ENCODE measurements at places on chromosomes 4 and X.

GRCh38 chr4:1490011-1490653 is 83.9 kb upstream of the NKX1-1 start:
- no peak for DNase-seq

DNA sequence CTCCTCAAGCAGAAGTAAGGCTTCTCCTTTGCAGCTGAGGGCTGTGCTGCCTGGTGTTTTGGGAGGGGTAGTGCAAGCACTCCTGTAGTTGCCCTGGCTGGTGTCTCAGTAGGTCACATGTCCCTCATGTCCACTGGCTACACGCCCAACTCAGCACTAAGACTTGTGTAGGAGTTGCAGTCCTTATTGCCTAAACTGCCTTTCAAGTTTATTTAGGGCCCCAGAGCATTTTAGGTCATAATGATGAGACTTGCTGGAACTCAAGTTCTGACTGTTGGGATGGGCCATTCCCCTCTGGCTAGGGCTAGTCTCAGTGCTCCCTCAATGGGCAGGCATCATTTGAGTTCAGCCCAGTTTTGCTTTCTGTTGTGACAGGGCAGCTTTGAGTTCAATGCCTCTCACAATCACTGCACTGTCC is 44.1 kb downstream of the PPM1K start:
- DNase-seq = peak; percentile 17

DNA sequence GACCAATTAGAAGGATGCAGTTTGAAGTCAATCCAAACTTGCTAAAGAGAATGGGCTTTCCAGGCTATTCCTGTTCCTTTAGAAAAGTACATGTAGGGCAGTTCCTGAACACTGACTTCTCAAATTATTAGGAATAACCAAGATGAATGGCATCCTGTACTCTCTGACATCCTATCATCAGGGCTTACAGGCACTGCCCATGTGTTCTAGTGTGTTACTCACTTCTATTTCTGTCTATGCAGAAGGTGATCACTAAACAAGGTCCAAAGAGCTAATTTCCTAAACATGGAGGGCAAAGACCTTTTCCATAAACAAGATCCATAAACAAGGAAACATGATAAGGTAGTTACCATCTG is 53.6 kb downstream of the AWAT2 start:
- DNase-seq = no peak

DNA sequence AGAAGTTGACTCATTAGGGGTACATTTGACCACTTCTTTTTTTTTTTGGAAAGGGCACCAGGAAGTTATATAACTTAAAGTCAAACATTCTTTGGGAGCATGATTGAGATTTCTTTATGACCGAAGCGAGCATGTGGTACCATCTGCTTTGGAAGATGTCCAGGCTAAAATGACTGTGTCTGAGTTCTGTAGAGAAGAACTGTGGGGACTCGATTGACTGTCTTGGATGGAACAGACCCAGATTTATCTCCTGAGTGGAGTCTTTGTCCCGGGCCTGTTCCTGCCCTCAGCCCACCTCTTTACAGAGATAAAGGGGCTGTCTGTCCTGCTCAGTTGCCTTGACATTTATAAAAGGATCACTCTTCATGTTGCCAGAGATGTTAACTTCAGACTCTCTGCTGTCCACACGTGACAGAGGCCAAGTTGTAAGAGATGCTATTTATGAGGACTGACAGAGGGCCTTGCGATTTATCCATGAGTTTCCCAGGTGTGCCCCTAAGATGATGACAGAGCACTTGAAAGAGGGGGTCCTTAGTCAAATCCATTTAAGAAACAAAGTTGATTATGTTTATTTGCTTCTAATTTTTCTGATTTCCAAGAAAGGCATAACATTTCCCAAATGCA is 16.8 kb downstream of the SMIM20 start:
- DNase-seq = no peak

DNA sequence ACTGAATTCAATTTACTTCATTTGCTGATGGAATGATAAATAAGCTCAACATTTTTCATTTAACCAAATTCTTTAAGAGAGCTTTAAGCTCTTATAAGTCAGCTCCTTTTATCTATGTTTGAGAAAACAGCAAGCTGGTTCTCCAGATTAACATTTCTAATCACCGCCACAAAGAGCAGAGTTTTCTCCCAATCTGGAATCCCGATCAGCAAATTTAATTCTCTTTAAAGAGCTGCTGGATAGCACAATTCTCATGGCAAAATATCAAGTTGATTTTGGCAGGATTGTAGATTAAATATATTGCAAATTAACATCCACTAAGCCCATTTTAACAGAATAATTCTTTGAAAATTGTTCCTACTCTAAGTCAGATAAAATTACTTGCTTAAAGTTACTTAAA is 48.8 kb downstream of the RPS6KA3 start:
- DNase-seq = no peak

DNA sequence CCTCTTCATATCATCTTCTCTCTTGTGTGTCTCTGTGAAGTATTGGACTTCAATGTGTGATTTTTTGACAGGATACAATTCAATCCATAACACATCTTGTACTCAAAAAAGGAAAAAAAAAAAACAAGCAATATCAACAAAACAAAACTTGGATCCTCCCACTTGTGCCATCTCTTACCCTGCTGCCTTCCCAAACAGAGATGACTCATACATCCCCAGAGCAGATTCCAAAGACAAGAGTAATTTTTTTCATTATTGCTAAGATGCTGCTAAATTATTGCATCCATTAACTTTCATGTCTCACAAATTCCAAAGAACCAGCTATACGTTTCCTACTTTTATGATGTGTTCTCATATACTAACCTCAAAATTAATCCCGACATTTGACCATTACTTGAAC is 479.2 kb downstream of the GBA3 start:
- no peak for DNase-seq

- peak; percentile 18 for DNase-seq
Observed at GRCh38 chr4:16157609-16158503, 68.4 kb downstream of the TAPT1 start.

- DNase-seq = peak; percentile 80
Observed at GRCh38 chrX:119410027-119410819, 11.1 kb downstream of the SLC25A43 start.

- no peak for DNase-seq
Observed at GRCh38 chr4:6123541-6123940, 76.8 kb downstream of the JAKMIP1 start.

DNA sequence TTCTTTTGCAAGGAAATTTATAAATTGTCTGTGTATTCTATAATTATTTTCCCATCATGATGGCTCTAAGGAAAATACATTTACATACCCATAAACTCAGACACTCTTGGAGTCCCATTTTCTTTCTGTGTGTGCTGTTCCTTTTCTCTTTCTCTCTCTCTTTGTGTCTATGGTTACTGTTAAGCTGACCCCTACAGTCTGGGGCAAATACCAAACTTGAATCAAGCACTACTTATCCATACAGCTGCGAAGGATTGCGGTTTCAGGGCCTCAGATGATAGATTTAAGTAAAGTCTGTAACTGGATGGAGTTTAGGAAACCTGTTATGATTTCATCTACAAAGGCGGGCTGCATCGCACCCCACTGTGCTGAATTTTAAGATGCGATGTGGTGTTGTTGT is 150.2 kb downstream of the SHROOM3 start:
- DNase-seq = peak; percentile 42

GRCh38 chrX:79117078-79117477 is 27.4 kb upstream of the GPR174 start:
- DNase-seq = no peak

DNA sequence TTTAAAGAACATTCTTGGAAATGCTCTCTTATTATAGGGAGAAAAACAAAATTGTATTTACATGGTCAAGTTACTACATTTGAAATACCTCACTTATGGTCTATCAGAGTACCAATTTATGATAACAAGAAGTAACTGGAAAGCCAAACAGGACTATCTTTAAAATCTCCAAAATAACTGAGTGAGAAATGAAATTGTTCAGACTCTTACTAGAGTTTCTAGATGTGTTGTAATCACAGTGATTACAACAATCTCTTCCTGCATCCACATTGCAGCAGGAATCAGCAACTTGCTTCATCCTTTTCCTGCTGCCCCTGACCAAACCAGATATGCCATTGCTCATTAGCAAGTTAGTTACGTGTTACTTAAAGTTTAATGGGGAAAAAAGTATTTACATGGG is 245.2 kb upstream of the SMIM31 start:
- no peak for DNase-seq

- peak; percentile 45 for DNase-seq
Observed at GRCh38 chr4:51870441-51871188, 27.7 kb downstream of the DCUN1D4 start.

DNA sequence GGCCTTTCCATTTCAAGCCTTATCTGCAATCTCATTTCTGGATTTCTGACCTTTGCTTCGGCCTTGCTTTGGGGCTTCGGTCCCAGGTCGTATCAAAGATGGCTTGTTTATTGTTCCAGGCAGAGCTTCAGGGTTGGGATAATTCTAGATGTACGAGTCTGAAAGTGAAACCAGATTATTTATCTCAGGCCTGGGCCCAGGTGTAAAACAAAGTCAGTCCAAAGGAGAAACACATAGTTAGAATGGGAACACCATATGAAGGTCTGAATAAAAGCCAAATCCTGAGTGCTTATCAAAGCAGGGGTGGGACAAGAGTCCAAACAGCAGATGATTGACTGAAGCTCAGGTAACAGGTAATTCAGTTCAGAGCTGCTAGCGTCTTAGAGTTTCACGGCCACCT is 17.1 kb downstream of the PRIMPOL start:
- DNase-seq = no peak

DNA sequence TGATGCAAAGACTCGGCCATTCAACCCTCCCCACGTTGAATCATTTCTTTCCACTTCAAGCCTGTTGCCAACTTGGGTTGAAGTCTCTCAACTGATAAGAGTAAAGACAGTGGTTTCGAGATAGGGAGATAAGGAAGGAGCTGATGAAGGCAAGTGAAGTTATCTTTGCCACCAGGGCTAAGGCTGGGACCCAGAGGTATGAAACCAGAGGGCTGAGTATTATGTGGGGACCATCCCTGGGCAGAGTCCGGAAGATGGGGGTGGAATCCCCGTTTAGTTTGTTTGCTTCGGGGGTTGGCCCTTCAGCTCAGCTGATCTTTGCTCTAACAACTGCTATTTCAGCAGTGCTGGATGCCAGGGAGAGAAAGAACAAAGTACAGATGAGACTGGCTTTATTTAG is 2.3 kb upstream of the XPNPEP2 start:
- no peak for DNase-seq

- DNase-seq = peak; percentile 20
Observed at GRCh38 chr4:19514276-19515070, 737.2 kb upstream of the SLIT2 start.

GRCh38 chrX:2748171-2748814 is 3.5 kb upstream of the XG start:
- no peak for DNase-seq

DNA sequence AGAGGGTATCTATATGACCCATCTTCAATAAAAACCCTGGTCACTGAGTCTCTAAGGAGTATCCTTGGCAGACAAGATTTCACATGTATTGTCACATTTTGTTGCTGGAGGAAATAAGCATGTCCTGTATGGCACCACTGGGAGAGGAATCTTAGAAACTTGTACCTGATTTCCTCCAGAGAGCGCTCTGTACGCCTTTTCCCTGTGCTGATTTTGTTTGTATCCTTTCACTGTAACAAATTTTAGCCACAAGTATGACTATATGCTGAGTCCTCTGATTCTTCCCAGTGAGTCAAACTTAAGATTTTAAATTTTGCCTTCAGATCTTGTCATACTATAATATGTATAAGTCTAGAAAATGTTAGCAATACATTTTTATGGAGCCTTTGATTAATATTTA is 102.8 kb downstream of the ITIH6 start:
- DNase-seq = peak; percentile 41

GRCh38 chr4:101693842-101694398 is 96.6 kb upstream of the BANK1 start:
- DNase-seq = no peak

GRCh38 chr4:168506014-168506413 is 9.2 kb downstream of the PALLD start:
- DNase-seq = no peak

DNA sequence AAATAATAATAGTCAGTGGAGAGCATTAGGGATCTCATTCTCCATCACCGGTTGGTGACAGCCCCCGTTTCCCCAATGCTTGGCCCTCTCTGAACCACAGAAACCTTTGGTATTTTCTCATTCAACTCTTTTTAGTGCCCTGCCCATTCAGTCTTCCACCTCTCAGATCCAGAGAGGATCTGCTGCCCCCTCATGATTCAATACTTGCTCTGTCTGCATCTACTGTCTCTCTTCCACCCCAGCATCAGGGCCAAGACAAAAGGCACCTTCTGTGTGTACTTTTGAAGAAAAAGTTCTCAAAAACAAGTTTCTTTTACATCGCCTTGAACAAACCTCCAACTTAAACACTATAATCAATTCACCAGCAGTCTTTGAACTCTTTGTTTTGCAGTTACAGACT is 19.3 kb downstream of the CLTRN start:
- no peak for DNase-seq

GRCh38 chrX:97405031-97405660 is 521.4 kb downstream of the RPA4 start:
- peak; percentile 59 for DNase-seq

DNA sequence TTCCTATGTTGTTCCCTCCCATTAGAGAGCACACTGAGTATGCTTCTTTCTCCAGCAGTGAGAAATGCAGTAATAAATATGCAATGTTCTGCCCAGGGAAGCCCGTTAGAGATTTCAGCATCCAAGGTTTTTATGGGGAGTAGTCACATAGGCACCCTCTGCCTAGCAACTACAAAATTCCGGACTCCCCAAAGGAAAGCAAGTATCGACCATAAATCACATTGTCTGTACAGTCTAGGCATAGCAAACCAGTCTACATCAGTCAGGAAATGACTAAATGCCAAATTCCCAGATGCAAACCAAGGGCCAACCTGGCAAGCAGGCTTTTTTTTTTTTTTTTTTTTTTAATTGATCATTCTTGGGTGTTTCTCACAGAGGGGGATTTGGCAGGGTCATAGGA is 34.8 kb downstream of the GPR101 start:
- no peak for DNase-seq

DNA sequence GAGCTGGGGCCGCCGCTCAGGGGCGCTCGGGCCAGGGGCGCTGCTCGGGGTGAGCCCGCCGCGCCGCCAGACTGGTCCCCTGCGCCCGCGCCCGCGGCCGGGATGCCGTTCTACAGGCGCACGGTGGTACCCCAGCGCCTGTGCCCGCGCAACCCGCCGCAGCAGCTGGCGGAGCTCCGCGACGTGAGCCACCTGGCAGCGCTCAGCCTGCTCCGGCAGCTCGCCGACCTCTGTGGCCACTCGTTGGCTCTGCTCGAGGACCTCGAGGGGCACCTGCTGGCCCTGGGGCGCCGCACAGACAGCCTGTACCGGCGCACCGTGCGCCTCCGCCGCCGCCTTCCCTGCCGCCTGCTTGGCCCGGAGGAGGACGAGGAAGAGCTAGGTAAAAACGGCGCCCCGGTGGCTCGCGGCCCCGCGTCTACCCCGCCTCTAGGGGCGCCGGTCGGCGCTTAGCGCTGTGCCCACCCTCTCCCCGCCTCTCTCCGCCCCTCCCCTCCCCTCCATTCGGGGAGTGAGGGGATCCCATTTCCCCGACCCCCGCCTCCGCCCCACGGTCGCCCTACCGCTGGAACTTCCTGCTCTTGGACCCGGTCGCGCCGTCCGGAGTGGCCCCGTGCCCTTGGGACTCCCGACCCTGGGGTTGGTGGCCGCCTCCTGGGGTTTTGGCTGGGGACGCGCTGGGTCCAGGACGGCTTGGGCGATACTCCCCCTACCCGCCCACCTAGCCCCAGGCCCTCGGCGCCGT is 513 bp downstream of the NHSL2 start:
- no peak for DNase-seq
